ENCODE measurements at places on chromosomes 7 and 10. TPM values are rescaled to one million over a fixed set of nuclear protein-coding genes. Genes with fewer than 3 reads are reported as not detected.

The RSU1 gene
- total RNA-seq: 63.3 TPM

The SLC26A3 gene
- not detected for total RNA-seq

The SGPL1 gene
- 15.0 TPM for total RNA-seq

The PDE6C gene
- not detected for total RNA-seq
